ENCODE measurements at places on chromosomes 5 and 9.

GRCh38 chr5:115465431-115465830, 79.1 kb downstream of the FEM1C start:
- DNase-seq = no peak

DNA sequence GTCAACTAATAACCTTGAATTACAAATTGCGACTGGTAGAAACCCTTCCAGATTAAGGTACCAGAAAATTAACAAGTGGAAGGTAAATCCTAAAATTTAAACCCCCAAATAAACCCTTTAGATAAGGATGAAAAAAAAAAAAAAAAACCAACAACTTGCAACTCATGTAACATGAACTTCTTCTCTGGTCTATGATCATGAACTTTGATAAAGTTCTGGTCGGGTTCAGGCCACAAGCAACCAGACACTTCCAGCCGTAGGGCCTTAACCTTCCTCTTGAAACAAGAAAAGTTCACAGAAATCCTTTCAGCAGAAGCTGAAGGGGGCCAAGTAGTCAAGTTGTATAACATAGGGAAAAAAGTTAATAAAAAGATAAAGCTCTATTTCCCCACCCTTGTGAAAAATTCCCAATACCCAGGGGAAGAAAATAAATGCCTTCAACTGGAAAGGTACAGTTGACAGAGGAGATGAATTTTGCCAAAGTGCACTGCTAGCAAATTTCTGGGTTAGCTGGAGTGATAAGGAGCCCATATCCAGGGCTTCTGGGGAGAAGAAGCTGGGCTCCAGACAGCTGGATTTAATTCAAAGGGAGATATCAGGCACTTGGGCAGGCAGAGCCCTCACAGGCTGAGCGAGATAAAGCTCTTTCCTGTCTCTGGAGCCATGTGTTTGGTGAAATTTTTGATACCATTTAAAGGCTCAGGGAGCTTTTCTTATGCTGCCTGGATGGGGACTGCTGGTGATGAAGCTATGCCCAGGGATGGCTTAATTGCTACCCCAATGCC, 234.2 kb upstream of the PANK3 start:
- DNase-seq = no peak

DNA sequence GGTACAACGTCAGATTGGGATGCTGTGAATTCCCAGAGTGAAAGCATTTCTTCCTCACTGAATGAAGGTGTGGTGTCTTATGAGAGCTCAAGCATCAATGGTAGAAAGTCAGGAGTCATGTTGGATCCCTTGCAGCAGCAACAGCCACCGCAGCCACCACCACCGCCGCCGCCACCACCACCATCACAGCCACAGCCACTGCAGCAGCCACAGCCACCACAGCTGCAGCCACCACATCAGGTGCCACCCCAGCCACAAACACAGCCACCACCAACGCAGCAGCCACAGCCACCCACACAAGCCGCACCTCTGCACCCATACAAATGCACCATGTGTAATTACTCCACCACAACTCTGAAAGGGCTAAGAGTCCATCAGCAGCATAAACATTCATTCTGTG, 62.4 kb downstream of the ZNF462 start:
- DNase-seq = no peak

GRCh38 chr5:136998854-136999357, 500.2 kb downstream of the SPOCK1 start:
- no peak for DNase-seq

DNA sequence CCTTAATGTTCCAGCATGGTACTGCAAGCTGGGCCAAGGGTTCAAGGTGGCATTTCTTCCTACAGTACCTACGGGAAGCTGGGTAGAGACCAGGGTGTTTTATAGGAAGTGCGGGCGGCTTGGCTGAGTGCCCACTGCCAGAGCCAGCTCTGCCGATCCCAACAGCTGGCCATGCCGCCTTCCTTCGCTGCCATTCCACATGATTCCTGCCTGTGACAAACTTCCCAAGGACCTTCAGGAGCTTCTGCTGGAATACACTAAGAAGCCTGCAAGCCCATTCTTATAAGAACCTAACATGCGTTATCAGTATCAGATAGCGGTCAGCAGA, 22.0 kb downstream of the MYO10 start:
- DNase-seq = no peak

DNA sequence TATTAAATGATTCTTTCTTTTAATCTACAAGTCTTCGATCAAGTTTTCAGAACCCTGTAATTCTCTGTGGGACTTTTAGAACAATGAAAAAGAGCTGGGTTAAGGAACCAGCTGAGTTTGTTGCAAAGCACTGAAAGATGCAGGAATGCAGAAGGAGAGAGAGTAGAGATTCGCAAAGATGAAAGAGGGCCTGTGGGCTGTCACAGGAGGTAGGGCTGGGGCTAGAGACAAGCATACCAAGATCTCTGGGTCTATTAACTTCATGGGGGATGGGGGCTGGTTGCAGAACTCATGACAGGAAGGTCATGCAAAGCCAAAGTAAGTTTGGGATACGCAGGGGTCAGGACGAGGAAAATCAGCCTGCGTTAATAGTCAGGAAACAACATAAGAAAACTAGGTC, 81.8 kb downstream of the LURAP1L start:
- no peak for DNase-seq

- DNase-seq = no peak
These were observed 28.7 kb upstream of the MEGF9 start for GRCh38 chr9:120742951-120743416.

- DNase-seq = no peak
These were observed 121.3 kb downstream of the DAB2IP start for GRCh38 chr9:121772600-121773285.

GRCh38 chr9:119483153-119483552, 113.9 kb upstream of the BRINP1 start:
- no peak for DNase-seq

DNA sequence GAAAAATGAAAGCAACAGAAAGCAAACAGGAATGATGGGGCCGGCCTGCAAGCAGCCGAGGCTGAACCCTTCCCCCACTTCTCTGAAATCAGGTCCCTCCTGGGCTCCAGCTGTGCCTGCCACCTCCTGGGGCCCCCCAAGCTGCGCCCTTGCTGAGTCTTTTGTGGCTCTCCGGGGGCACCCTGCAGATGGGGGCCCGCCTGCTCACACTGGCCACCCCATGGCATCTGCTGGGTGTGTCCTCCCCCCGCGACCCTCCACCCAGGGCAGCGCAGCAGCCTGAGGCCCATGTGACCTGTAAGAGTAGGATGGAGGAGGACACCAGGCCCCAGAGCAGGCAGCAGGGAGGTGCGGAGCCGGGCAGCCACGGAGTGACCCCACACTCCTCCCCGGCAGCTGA, 5.7 kb downstream of the GPSM1 start:
- no peak for DNase-seq

- no peak for DNase-seq
These were observed 91.5 kb downstream of the TLE4 start for GRCh38 chr9:79663300-79663699.

All from stimulated activated CD8-positive, alpha-beta memory T cell treated with anti-CD3 and anti-CD28 coated beads, Interleukin-4, amount 100 ng/mL, for 4 hours (primary cell).